ENCODE measurements at places on chromosomes 12 and 14.

DNA sequence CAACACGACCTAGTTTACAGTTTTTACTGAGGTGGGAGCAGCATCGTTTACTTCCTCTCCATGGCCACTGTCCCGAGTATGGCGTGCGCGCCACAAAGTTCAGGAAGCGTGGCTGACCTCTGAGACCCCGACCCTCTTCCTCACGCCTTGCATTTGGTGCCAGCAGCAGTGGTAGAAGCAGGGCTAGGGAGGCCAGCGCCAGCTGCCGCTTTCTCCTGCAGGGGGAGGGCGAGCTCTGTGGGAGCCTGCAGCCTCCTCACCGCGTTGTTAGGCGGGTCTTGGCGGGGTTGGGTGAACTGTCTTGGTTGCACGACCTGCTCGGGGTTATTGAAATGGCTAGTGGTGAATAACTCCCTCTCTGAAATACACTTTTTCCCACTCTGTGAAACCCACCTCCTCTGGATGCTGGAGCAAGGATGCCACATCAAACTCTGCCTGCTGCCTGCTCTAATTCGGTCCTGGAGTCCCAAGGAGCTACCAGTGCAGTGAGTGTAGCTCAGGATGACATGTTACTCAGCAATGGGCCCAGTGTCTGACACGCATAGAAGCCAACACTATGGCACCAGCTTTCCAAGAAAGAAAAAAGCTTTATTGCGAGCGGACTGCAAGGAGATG, 22.3 kb upstream of the TDRD9 start:
- no peak overlapping the region for H3K4me3 ChIP-seq
- H3K27me3 ChIP-seq = no peaks in the 10 kb centered on the region
- H3K36me3 ChIP-seq = peaks cover 3% of the 10 kb centered on the region
- H3K27ac ChIP-seq = no peak overlapping the region
- H3K4me1 ChIP-seq = no peaks in the 10 kb centered on the region

DNA sequence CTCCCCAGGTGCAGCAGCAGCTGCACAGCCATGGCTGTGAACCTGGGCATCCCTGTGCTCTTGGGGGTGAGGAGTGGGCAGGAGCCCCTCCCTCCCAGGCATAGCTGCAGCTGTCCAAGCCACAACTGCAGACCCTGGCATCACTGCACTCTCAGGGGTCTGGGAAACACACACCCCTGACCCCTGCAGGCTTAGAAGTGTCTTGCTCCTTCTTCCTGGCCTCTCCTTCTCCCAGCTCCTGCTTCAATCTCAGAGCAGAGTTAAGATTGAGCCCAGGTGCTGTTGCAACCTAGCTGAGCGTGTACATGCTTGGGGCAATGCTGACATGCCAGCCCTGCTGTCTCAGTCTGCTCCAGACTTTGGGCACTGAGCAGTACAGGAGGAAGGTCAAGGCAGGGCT, 833.6 kb downstream of the FLRT2 start:
- H3K27ac ChIP-seq = no peak overlapping the region
- no peaks in the 10 kb centered on the region for H3K4me1 ChIP-seq
- no peak overlapping the region for H3K4me3 ChIP-seq
- DNase-seq = no peak

GRCh38 chr12:124233846-124234640, 60.9 kb upstream of the RFLNA start:
- no peak for DNase-seq
- H3K27ac ChIP-seq = no peak overlapping the region
- H3K4me3 ChIP-seq = no peak overlapping the region
- no peaks in the 10 kb centered on the region for H3K27me3 ChIP-seq

DNA sequence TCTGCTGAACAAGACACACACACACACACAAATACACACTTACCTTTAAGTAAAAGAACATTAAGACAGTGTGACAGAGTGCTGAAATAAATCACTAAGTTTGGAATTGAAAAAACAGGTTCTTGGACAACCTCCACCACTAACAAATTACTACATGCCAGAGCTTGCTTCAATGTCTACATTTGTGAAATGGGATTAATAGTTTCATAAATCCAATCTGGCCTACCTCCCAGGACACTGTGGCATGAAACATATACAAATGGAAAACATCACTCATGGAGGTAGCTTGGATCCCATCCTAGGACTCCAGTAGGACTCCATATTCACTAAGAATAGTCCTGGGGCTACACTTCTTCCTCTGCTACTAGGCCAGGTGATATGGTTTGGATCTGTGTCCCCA, 8.2 kb upstream of the CCDC60 start:
- H3K27me3 ChIP-seq = no peaks in the 10 kb centered on the region
- H3K4me3 ChIP-seq = no peak overlapping the region
- no peak for DNase-seq
- H3K4me1 ChIP-seq = peaks cover 36% of the 10 kb centered on the region

DNA sequence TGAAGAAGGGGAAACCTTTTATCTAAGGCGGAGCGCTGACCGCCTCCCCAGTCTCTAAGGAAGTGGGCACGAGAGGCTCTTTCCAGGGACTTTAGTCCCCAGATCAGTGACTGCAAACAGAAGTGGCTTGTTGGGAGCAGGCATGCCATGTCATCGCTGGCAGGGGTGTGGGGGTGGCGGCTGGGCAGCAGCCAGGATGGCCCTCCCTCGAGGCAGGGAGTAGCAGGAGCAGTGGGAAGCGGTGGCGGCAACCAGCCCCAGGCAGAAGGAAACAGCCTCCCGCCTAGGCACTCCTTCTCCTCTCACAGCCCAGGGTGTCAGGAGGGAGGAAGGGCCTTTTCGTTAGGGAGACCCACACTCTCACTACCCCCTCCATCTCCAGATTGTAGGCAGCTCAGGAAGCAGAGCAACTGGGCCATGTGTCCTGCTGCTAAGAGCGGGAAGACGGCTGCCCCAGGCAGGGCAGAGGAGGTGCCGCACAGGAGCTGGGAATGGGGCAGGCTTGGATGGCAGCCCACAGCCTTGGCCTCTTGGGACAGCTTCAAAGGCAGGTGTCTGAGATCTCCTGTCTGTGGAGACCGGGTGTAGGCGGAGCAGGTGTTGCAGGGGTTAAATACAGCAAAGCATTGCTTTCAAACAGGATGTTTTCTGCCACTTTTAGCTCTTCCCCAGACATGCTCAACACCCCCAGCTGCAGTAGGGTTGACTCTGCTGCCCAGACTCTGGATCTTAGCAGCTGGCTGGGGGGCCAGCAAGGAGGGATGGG, 21.8 kb downstream of the VDR start:
- no peak for DNase-seq
- no peaks in the 10 kb centered on the region for H3K27me3 ChIP-seq
- H3K36me3 ChIP-seq = peaks cover 40% of the 10 kb centered on the region
- H3K27ac ChIP-seq = no peak overlapping the region

GRCh38 chr14:67574806-67575205, 25.3 kb downstream of the PIGH start:
- H3K4me3 ChIP-seq = no peak overlapping the region
- no peak overlapping the region for H3K27ac ChIP-seq
- H3K4me1 ChIP-seq = no peaks in the 10 kb centered on the region

GRCh38 chr12:24797901-24798300, 151.0 kb downstream of the BCAT1 start:
- H3K4me1 ChIP-seq = no peaks in the 10 kb centered on the region
- no peaks in the 10 kb centered on the region for H3K27me3 ChIP-seq
- H3K36me3 ChIP-seq = no peaks in the 10 kb centered on the region
- H3K27ac ChIP-seq = no peak overlapping the region
- DNase-seq = no peak

- no peak for DNase-seq
- no peaks in the 10 kb centered on the region for H3K27me3 ChIP-seq
- H3K27ac ChIP-seq = peak overlapping the region; percentile 16
- no peaks in the 10 kb centered on the region for H3K36me3 ChIP-seq
- H3K4me1 ChIP-seq = peaks cover 31% of the 10 kb centered on the region
Measured at GRCh38 chr12:93002293-93003054, 73.4 kb upstream of the EEA1 start.

GRCh38 chr14:59360233-59360632, 104.9 kb downstream of the GPR135 start:
- H3K4me1 ChIP-seq = peaks cover 82% of the 10 kb centered on the region
- no peak overlapping the region for H3K4me3 ChIP-seq
- H3K36me3 ChIP-seq = no peaks in the 10 kb centered on the region
- no peaks in the 10 kb centered on the region for H3K27me3 ChIP-seq
- no peak for DNase-seq

GRCh38 chr12:96034621-96035282, 635 bp downstream of the LTA4H start:
- no peaks in the 10 kb centered on the region for H3K36me3 ChIP-seq
- H3K27me3 ChIP-seq = no peaks in the 10 kb centered on the region
- peaks cover 22% of the 10 kb centered on the region for H3K4me1 ChIP-seq
- H3K27ac ChIP-seq = peak overlapping the region; percentile 76

- peak overlapping the region; percentile 4 for H3K27ac ChIP-seq
- no peak overlapping the region for H3K4me3 ChIP-seq
- peaks cover 26% of the 10 kb centered on the region for H3K4me1 ChIP-seq
- H3K27me3 ChIP-seq = no peaks in the 10 kb centered on the region
- H3K36me3 ChIP-seq = no peaks in the 10 kb centered on the region
Measured at GRCh38 chr12:3083921-3084347, 6.8 kb downstream of the TSPAN9 start.

DNA sequence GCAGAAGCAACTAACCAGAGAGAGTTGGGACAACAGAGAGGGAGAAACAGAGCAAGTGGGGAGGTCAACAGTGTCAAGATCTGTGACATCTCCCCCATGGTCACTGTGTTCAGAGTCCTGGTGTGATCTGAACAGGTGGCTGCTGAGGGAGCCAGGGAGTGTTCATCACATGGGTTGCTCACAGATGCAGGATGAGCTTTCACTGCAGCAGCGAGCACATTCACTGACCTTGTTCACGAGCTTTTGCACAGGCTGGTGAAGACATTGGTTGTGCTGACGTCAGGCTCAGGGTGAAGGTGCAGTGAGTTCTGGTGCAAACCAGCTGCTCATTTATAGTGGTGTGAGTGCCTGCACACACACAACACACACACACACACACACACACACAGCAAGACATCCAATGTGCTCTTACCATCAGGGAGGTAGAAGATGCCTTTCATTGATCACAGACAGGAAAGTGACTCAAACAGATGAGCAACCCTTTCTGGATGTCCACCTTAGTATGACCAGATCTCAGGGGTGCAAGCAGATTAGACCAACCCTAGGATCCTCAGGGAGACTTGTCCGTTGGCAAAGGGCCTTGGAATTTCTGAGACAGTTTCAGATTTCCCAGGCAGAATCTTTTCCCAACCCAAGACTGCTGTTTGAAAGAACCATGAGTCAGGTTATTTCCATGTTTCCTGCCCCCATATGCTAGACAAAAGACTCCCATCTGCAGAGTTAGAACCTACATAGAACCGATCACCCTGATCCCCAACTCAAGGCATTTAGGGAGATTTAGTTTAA, 44.3 kb upstream of the OR10AD1 start:
- no peaks in the 10 kb centered on the region for H3K27me3 ChIP-seq
- H3K4me1 ChIP-seq = no peaks in the 10 kb centered on the region
- no peak for DNase-seq
- no peaks in the 10 kb centered on the region for H3K36me3 ChIP-seq
- no peak overlapping the region for H3K4me3 ChIP-seq

DNA sequence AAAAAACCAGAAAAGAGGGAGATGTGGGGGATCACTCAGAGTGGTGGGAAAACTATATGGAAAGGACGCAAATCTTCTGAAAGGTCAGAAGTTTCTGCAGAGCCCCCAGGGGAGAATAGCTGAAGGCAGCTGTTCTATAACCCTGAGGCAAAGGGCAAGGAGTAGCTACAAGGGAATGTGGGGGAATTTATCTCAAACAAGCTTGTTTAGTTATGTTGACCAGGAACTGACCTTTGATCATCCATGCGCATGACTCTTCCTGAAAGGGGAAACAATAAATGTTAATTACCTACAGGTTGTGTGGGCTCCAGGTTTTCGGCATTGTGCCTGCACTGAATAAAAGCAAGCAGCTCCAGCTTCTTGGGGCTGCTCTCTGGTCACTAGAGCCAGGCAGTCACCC, 968.5 kb downstream of the AACS start:
- H3K36me3 ChIP-seq = no peaks in the 10 kb centered on the region
- H3K27me3 ChIP-seq = no peaks in the 10 kb centered on the region
- no peaks in the 10 kb centered on the region for H3K4me1 ChIP-seq

- peaks cover 6% of the 10 kb centered on the region for H3K4me1 ChIP-seq
- H3K4me3 ChIP-seq = no peak overlapping the region
- no peaks in the 10 kb centered on the region for H3K36me3 ChIP-seq
- H3K27ac ChIP-seq = no peak overlapping the region
Measured at GRCh38 chr12:88925454-88925853, 345.2 kb upstream of the KITLG start.

- no peak overlapping the region for H3K4me3 ChIP-seq
- DNase-seq = no peak
- H3K36me3 ChIP-seq = no peaks in the 10 kb centered on the region
- H3K4me1 ChIP-seq = no peaks in the 10 kb centered on the region
Measured at GRCh38 chr14:90499121-90499520, 102.3 kb downstream of the CALM1 start.

GRCh38 chr12:126545411-126545810, 1480.2 kb downstream of the AACS start:
- H3K4me3 ChIP-seq = no peak overlapping the region
- no peaks in the 10 kb centered on the region for H3K27me3 ChIP-seq
- no peak overlapping the region for H3K27ac ChIP-seq
- no peaks in the 10 kb centered on the region for H3K36me3 ChIP-seq

GRCh38 chr14:100774164-100774537, 47.5 kb downstream of the DLK1 start:
- no peak overlapping the region for H3K4me3 ChIP-seq
- no peaks in the 10 kb centered on the region for H3K36me3 ChIP-seq
- H3K4me1 ChIP-seq = no peaks in the 10 kb centered on the region
- DNase-seq = no peak

GRCh38 chr14:21940887-21941856, 267.6 kb upstream of the OR4E1 start:
- DNase-seq = no peak
- no peak overlapping the region for H3K27ac ChIP-seq
- no peaks in the 10 kb centered on the region for H3K36me3 ChIP-seq
- H3K27me3 ChIP-seq = no peaks in the 10 kb centered on the region
- H3K4me1 ChIP-seq = no peaks in the 10 kb centered on the region

- H3K27ac ChIP-seq = no peak overlapping the region
- DNase-seq = no peak
- no peak overlapping the region for H3K4me3 ChIP-seq
Measured at GRCh38 chr14:36988568-36988967, 183.8 kb downstream of the SLC25A21 start.

- no peaks in the 10 kb centered on the region for H3K4me1 ChIP-seq
- H3K4me3 ChIP-seq = no peak overlapping the region
- DNase-seq = no peak
- no peaks in the 10 kb centered on the region for H3K36me3 ChIP-seq
Measured at GRCh38 chr14:34920339-34920738, 45.2 kb upstream of the BAZ1A start.

DNA sequence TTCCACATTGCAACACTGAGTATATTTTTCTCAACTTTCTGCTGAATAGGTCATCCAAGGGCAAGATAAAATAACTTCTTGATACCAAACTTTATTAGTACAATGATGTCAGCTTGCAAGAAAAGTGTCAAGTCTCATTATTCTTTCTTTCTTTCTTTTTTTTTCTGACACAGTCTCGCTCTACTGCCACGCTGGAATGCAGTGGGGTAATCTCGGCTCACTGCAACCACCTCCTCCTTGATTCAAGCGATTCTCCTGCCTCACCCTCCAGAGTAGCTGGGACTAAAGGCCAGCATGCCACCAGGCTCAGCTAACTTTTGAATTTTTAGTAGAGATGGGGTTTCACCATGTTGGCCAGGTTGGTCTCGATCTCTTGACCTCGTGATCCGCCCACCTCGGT, 523.4 kb downstream of the FSCB start:
- H3K36me3 ChIP-seq = no peaks in the 10 kb centered on the region
- H3K4me3 ChIP-seq = no peak overlapping the region
- H3K27ac ChIP-seq = no peak overlapping the region
- H3K4me1 ChIP-seq = no peaks in the 10 kb centered on the region

GRCh38 chr12:69910694-69911093, 85.7 kb downstream of the MYRFL start:
- H3K36me3 ChIP-seq = no peaks in the 10 kb centered on the region
- peaks cover 11% of the 10 kb centered on the region for H3K4me1 ChIP-seq
- H3K27ac ChIP-seq = no peak overlapping the region
- DNase-seq = no peak
- no peak overlapping the region for H3K4me3 ChIP-seq

Data from esophagus squamous epithelium (tissue), 5 donors.